ENCODE measurements at places on chromosomes 5 and 9.
A peak's percentile ranks its signal among the peaks of the same experiment; 100 is the strongest.

GRCh38 chr5:154059583-154059982 lies 20.8 kb downstream of the MFAP3 start:
- DNase-seq: no peak

- DNase-seq: no peak
These were observed 1001.9 kb upstream of the CDH10 start for GRCh38 chr5:25646421-25647341.

GRCh38 chr9:23342291-23342690 lies 483.7 kb downstream of the ELAVL2 start:
- DNase-seq: no peak

DNA sequence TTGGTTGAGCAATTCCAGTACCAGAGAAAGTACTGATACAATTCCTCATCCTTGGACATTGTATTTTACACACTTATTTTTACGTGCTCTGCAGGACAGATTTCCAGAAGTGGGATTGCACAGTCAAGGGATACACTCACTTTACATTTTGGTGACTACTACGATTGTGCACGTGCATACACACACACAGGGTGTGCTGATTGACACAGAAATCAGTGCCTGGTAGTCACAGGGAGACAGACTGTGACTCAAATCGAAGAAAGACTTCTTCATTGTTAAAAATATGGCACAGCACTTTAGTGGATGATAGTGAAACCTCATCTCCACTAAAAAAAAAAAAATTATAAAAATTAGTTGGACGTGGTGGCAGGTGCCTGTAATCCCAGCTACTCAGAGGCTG lies 1.5 kb downstream of the GARIN3 start:
- no peak for DNase-seq

DNA sequence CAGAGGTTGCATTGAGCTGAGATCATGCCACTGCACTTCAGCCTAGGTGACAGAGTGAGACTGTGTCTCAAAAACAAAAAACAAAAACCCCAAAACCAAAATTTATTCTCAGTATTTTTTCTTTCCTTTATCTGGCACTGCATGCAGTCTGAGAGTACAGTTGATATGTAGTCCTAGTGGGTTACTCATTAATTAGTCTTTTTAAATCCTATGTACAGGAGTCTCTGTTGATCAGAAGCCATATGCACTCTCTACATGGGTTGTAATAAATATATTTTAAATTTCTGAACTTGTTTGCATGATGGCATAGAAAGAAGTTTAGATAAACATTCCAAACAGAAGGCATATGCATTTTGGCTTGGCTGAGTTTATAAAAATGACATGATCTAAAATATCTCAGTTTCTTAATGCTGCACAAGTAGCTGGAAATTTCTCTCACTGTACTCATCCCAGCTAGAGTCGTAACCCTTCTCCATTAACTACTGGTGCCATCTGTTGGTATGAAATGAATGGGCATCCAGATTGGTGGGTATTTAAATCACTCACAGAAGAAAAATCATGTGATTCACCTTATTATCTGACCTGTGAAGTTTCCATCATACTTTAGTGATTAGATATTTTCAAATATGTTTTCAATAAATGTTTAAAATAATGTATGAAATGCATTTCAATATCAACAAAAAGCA lies 284.8 kb downstream of the CTNND2 start:
- no peak for DNase-seq

DNA sequence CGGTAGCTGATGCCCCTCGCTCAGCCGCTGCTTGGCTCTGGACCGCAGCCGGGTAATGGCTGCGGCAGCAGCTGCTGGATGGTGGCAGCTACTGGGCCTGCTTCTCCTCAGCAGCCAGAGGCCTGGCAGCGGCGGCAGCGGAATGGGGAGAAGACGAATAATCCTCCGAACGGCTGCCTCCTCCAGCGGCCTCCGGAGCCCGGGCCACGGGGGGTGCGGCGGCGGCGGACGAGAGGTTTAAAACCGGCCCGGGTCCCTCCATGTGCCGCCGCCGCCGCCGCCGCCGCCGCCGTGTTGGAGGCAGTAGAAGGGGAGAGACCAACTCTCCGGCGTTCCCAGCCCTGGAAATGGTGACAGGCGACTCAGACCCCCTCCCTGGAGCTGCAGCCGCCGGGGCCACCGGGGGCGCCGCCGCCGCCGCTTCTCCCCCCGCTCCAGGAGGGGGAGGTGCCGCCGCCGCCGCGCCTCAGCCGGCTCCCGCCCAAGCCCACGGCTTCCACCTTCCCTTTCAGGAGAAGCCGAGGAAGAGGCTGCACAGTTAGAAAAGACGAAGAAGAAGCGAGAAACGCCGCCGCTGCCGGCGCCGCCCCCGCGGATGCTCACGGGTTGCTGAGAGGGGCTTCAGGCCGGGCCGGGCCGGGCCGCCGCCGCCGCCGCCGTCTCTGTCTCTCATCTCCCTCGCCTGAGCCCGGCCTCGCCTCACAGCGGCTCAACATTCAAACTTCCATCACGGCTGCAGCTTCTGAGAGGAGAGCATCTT lies 118.4 kb upstream of the PRSS3 start:
- DNase-seq: peak; percentile 11

DNA sequence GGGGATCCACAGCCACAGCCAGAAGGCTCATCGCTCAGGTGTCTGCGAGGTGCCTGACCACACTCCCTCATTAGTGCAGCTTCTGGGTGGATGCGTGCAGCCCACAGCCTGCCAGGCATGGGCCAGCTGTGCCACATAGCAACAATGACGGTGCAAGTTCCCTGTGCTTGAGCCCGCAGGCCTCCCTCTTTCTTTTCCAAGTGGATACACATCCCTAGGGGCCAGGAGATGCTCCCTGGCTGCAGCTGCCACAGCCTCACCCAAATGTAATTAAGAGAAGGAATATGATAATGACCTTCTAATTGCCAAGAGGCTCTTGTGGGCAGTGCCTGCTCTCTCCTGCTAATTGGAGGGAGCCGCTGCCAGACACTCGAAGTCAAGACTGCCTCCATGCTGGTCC lies 116.0 kb upstream of the PPP1R26 start:
- DNase-seq: no peak

All from suppressor macrophage treated with lipopolysaccharide for 4 hours (primary cell).